ENCODE measurements at places on chromosomes 6 and 20.

GRCh38 chr6:105881608-105882007 lies 204.5 kb upstream of the PRDM1 start:
- peaks cover 17% of the 10 kb centered on the region for H3K27me3 ChIP-seq
- no peaks in the 10 kb centered on the region for H3K36me3 ChIP-seq
- no peak overlapping the region for H3K4me3 ChIP-seq

- DNase-seq: no peak
- peaks cover 5% of the 10 kb centered on the region for H3K4me1 ChIP-seq
- no peak overlapping the region for H3K27ac ChIP-seq
These were observed 66.5 kb upstream of the IER3 start for GRCh38 chr6:30810813-30811339.

- DNase-seq: no peak
- H3K4me1 ChIP-seq: peaks cover 25% of the 10 kb centered on the region
- no peak overlapping the region for H3K4me3 ChIP-seq
- H3K27ac ChIP-seq: no peak overlapping the region
- H3K27me3 ChIP-seq: peaks cover 2% of the 10 kb centered on the region
These were observed 67.5 kb upstream of the GPR6 start for GRCh38 chr6:109910571-109910970.

DNA sequence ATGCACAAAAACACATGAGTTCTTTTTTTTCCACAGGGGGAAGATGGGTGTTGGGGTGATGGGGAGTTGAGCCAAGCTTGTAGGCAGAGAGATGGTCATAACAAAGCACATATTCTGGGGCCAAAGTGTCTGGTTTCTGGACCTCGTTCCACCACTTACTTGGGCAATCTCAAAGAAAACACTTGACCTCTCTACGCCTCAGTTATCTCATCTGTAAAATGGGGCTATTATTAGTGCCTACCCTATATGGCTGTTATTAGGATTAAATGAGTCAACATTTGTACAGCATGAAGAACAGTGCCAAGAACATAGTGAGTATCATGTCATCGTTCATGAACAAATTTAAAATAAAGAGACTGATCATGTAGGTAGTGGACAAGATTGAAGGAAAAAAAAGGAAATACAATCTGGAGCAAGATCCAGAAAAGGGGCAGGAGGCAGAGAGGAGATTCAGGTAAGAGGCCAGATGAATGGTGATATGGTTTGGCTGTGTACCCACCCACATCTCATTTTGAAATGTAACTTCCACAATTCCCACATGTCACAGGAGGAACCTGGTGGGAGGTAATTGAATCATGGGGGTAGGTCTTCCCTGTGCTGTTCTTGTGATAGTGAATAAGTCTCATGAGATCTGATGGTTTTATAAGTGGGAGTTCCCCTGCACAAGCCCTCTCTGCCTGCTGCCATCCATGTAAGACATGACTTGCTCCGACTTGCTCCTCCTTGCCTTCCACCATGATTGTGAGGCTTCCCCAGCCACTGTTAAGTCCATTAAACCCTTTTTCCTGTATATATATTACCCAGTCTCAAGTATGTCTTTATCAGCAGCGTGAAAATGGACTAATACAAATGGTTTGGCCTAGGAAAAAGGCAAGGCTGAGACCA lies 14.2 kb downstream of the EEF1E1 start:
- H3K4me1 ChIP-seq: peaks cover 7% of the 10 kb centered on the region
- H3K27me3 ChIP-seq: no peaks in the 10 kb centered on the region
- H3K36me3 ChIP-seq: peaks cover 52% of the 10 kb centered on the region
- no peak overlapping the region for H3K4me3 ChIP-seq

- no peak overlapping the region for H3K4me3 ChIP-seq
- no peak overlapping the region for H3K27ac ChIP-seq
- peaks cover 3% of the 10 kb centered on the region for H3K27me3 ChIP-seq
- H3K36me3 ChIP-seq: no peaks in the 10 kb centered on the region
- H3K4me1 ChIP-seq: no peaks in the 10 kb centered on the region
These were observed 397.4 kb downstream of the C6orf118 start for GRCh38 chr6:164911873-164912580.

- DNase-seq: no peak
- H3K27me3 ChIP-seq: peaks cover 16% of the 10 kb centered on the region
These were observed 21.1 kb downstream of the PDRG1 start for GRCh38 chr20:31930779-31931178.
